Astrocyte (in vitro differentiated cells and primary cell): ENCODE measurements at places on chromosomes 12 and 14.

DNA sequence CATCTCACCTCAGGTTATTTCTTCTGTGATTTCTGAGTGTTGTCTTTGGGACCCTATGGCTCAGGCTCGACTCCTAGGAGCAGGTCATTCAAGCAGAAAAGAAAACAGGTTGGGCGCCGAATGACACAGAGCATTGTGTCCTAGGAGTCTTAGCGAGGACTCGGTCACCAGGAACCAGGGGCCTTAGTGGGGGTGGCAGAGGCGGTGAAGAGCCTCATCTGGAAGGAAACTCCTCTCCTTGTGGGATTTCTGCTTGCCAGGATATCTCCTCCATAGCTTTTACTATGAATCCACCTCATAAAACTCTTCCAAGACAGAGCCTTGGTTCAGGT, 630 bp downstream of the PLEKHH1 start:
- no peak for DNase-seq
- no peaks in the 10 kb centered on the region for H3K36me3 ChIP-seq
- H3K4me3 ChIP-seq: peak overlapping the region; percentile 64
- H3K27me3 ChIP-seq: peaks cover 9% of the 10 kb centered on the region
- H3K27ac ChIP-seq: no peak overlapping the region

GRCh38 chr12:12599750-12600643, 11.7 kb upstream of the CREBL2 start:
- H3K36me3 ChIP-seq: no peaks in the 10 kb centered on the region
- no peak overlapping the region for H3K27ac ChIP-seq
- DNase-seq: peak; percentile 51
- H3K4me3 ChIP-seq: no peak overlapping the region
- H3K4me1 ChIP-seq: no peaks in the 10 kb centered on the region
- H3K27me3 ChIP-seq: peaks cover 2% of the 10 kb centered on the region

GRCh38 chr12:80186727-80187217, 87.4 kb downstream of the OTOGL start:
- H3K36me3 ChIP-seq: no peaks in the 10 kb centered on the region
- no peaks in the 10 kb centered on the region for H3K27me3 ChIP-seq
- H3K4me1 ChIP-seq: peaks cover 30% of the 10 kb centered on the region
- DNase-seq: peak; percentile 92

DNA sequence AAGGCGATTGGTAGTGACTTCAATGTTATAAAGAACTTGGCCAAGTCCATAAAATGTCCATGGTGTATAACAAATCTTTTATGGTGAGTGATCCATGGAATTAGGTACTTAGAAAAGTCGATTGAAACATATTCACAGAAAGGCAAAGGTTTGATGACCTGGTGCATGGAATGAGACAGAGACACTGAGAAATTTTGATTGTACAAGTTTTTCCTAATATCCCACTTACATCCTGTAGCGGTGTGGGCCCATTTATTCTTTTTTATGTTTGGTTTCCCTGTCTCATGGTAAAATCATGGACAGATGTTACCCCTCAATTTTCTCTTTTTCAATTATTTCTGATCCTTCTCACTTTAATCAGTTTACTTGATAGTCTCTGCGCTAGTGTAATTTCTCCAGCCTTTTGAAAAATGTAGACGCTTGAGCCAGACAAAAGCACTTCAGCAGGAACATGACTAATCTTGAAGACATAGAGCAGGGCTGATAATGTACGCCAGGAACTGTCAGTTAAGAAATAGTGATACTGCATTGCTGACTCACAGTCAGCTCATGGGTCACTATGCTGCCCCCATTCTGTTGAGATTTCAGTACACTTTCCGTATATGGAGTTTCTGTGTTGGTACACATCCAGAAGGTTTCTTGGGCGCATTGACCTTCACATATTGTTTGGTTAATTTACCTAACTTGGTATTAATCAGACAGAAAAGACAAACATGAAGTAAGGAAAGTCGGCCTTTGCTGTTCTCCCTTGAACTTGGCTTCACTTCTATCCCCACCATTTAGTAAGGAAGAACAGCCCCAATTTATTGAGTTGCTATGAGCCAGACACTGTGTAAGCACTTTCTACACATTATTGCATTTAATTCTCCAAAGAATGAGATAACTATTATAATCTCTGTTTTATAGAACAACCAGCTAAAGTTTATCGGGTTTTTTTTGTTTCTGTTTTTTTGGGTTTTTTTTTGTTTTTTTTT, 841.7 kb downstream of the DIO2 start:
- H3K4me3 ChIP-seq: no peak overlapping the region
- peak overlapping the region; percentile 67 for H3K27ac ChIP-seq
- peak; percentile 99 for DNase-seq
- peaks cover 9% of the 10 kb centered on the region for H3K4me1 ChIP-seq

GRCh38 chr14:100761481-100761880, 34.8 kb downstream of the DLK1 start:
- H3K27ac ChIP-seq: peak overlapping the region; percentile 49
- peaks cover 3% of the 10 kb centered on the region for H3K27me3 ChIP-seq
- peak; percentile 89 for DNase-seq
- H3K36me3 ChIP-seq: no peaks in the 10 kb centered on the region

DNA sequence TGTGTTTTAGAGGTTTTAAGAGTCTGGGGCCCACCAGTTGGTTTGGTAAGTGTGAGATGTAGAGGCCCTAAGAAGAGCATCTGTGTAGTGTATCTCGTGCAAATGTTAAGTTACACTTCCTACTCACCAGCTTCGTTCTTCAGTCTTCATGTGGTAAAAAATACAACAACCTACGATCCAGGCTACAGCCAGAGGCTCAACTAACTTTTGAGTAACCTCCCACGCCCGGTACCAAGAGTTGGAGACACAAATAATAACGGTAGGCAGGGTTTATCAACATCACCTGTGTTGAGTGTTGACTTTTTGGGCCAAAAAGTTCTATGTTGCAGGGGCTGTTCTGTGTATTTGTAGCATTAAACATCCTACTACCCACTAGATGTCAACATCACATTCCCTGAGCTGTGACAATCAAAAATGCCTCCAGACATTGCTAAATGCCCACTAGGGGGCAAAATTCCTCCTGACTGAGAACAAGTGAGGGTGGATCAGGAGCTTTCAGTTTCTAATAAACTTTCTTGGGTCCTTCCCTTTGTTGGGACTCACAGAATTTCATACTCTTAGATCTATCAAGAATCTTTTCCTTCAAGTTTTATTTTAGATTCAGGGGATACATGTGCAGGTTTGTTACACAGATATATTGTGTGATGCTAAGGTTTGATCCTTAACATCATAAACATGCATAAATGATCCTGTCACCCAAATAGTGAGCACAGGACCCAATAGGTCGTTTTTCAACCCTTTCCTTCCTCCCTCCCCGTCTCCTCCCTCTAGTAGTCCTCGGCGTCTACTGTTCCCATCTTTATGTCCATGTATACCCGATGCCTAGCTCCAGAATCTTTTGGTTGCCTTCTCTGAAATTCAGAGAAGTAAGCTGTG, 94.7 kb downstream of the SLC2A13 start:
- DNase-seq: peak; percentile 35
- no peak overlapping the region for H3K4me3 ChIP-seq
- no peak overlapping the region for H3K27ac ChIP-seq
- H3K27me3 ChIP-seq: no peaks in the 10 kb centered on the region

DNA sequence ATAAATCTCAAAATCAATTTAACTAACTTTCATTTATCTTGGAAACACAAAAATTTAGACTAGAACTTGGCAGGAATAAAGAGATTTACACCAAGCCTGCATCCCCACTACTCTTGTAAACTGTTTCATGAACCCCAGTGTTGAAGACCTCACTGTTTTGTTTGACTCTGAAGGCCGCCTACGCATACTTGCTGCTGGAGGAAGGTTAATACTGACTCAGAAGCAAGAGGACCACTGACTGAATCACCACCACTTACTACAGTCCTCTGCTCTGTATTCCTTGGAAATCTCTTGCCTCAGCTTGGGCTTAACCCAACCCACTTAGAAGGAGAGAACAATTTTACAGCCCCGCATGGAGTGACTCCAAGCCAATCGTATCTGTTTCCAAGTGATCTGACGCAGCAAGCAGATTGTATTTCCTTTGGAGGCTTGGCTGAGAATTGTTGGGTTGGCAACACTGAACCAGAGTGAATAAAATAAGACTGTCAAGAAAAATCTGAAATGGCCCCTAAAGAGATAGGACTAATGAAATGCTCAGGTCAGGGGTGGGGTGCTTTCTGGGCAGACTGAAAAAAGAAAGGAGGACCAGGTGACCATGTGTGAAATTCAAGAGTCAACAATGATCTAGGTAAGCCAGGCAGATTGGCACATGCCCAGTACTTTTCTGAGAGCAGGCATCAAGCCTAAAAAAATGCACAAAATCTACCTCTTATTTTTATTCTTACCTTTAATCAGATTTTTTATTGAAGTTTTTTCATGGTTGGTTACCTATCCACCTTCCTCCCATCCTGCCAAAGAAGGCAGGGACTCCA, 248.6 kb downstream of the ZFP36L1 start:
- H3K4me1 ChIP-seq: peaks cover 43% of the 10 kb centered on the region
- no peaks in the 10 kb centered on the region for H3K27me3 ChIP-seq
- peak overlapping the region; percentile 32 for H3K4me3 ChIP-seq
- peak overlapping the region; percentile 89 for H3K27ac ChIP-seq
- DNase-seq: peak; percentile 100

GRCh38 chr12:105723066-105723465, 392.6 kb downstream of the C12orf75 start:
- no peaks in the 10 kb centered on the region for H3K27me3 ChIP-seq
- no peak overlapping the region for H3K4me3 ChIP-seq
- DNase-seq: no peak
- H3K27ac ChIP-seq: no peak overlapping the region
- H3K4me1 ChIP-seq: peaks cover 5% of the 10 kb centered on the region
